MG63 (cell line): ENCODE measurements at places on chromosomes 3 and 15. TPM values are rescaled to one million over a fixed set of nuclear protein-coding genes. Genes with fewer than 3 reads are reported as not detected.
A peak's percentile ranks its signal among the peaks of the same experiment; 100 is the strongest.

DNA sequence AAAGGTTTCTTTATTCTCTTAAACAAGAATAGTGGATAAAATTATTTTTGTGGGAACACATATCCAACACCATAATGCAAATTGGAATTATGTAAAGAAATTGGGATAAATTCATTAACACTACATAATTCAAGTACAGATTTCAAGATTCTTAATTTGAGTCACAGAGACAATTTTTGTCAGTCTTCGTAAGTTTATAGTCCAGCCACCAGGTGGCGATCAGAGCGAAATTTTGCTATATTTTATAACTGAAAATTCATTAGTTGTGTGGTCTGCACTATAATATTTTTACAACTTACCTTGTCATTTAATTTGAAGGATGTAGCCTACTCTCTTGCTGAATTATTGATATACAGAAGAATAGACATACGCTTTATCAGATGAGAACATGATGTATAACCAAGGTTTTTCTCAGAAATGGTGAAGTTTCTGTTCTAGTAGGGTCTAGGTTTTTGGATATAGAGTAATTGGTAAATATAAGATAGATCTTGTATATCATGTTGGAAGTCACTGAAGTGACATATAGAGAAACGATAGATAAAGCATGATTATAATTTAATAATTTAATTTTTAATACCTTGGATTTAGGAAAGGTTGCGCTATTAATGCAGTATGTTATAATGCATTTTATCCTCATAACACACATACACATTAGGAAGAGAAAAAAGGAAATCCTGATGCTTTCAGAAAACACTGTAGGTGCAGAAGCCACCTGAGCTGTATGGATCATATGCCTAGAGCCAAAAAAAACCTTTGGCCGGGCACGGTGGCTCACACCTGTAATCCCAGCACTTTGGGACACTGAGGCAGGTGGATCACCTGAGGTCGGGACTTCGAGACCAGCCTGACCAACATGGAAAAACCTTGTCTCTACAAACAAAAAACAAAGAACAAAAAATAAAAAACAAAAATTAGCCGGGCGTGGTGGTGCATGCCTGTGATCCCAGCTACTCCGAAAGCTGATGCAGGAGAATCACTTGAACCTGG is 31.7 kb downstream of the PLSCR4 start:
- DNase-seq: peak; percentile 13

Gene SLC6A11
- total RNA-seq: 0.94 and 0.95 TPM in 2 replicates

GRCh38 chr3:183477801-183478456 is 49.5 kb upstream of the MCF2L2 start:
- DNase-seq: no peak

- no peak for DNase-seq
Observed at GRCh38 chr3:197508051-197508451, 47.7 kb downstream of the BDH1 start.

DNA sequence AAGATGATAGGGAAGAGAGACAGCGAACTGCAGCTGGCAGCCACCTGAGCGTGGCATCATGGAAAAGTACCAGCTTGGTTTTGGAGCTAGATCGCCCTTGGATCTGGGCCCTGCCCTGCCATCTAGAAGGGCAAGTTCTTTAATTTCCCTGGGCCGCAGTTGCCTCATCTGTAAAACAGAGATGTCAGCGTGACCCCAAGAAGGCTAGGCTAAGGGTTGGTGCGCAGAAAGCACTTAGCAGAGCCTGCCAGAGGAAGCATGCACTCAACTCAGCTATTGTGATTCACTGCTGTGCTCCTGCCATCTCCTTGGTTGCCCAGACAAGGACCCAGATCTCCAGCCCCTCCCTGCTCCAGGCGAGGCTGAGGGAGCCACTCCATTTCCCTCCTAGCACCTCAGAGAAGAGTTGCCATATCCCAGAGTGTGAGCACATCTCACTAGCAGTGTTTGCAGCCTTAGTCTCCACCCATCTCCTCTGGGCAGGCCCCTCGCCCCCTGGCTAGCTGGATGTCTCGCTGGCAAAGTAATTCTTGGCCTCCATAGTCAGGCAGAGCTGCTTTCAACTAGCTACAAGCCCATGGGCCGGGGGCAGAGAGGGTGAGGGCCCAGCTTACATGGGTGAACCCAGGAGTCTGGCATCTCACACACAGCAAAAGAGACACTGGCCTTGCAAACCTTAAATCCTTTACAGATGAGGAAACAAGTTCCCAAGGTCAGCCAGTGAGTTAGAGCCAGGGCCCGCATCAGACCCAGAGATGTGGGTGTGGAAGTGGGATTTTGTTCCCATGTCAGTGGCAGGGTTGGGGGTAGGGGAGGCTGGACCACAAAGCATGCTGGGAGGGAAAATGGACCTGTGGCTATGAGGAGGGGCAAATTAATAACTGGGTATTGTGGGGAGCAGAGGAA is 280.7 kb upstream of the TLE3 start:
- peak; percentile 38 for DNase-seq

Gene FYTTD1
- 75.2 and 77.8 TPM in 2 replicates for total RNA-seq

DNA sequence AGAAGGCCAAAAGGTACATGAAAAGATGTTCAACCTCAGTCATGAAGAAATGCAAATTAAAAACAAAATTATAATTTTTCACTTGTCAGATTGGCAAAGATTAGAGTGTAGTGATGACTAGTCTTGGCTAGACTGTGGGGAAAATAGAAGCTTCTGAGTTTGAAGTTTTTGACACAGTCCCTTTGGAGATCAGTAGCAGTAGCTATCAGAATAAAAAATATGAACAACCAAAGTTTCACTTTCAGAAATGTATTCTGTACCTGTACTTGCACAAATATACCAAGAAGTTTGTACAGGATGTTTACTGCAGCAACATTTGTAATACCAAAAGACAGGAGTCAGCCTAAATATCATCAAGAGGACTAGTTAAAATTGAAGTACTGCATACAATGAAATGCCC is 14.1 kb downstream of the ATP2C1 start:
- no peak for DNase-seq

- no peak for DNase-seq
Observed at GRCh38 chr3:158447408-158447807, 123.6 kb upstream of the MLF1 start.

DNA sequence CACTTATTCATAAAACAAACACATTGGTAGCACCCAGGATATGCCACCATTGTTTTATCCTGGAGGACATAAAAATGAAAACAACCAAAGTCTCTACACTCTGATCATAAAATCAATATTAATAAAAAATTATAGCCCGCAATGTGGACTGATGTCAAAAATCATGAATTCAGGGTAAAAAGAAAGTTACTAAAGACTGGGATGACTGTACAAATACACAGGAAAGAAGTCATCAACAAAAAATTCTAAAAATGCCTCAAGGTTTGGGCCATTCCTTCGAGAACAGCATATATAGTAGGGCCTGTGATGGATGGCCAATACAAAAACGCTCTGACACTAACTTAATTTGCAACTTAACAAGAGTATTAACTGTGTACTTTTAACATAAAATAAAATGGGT is 76.8 kb downstream of the THBS1 start:
- DNase-seq: no peak

GRCh38 chr15:96355568-96356187 is 25.2 kb downstream of the NR2F2 start:
- DNase-seq: no peak

- DNase-seq: no peak
Observed at GRCh38 chr3:61226166-61226686, 25.0 kb downstream of the FHIT start.

- no peak for DNase-seq
Observed at GRCh38 chr3:119825820-119826219, 43.9 kb downstream of the NR1I2 start.

DNA sequence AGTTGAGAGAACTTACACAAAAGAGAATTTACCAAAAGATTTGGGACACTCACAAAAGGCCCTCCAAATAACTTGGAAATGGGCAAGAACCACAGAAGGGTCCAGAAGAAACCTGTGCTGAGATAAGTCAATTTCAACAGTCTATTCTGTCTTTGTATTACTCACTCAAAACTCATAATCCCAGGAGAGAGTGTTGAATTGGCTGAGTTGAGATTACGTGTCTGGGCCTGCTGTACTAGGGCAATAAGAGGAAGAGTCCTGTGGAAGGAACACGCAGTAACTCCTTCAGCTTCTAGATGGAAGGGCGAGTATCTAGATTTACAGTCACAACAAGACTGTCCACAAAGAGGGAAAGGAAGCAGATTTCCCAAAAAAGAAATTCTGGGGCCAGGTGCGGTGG is 42.5 kb upstream of the DYNC1LI1 start:
- DNase-seq: no peak

DNA sequence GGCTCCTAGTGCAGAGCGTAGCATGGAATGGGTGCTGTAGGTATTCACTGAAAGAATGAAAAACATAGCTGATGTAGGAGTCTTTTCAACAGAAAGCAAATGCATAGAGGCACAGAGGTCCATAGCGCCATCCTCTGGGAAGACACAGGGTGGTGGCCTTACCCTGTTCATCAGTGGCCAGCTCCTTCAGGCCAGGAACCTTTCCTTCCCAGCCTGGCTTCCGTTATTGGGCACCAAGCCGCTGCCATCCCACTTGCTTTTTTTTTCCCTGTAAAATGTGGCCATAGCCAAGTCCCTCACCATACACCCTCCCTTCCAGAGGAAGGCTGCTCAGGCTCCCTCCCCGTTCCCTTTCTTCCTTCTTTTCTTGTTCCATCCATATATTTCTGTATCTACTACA is 118.1 kb downstream of the ZNF621 start:
- no peak for DNase-seq

Gene KNL1
- total RNA-seq: 16.1 and 1,870 TPM in 2 replicates

DNA sequence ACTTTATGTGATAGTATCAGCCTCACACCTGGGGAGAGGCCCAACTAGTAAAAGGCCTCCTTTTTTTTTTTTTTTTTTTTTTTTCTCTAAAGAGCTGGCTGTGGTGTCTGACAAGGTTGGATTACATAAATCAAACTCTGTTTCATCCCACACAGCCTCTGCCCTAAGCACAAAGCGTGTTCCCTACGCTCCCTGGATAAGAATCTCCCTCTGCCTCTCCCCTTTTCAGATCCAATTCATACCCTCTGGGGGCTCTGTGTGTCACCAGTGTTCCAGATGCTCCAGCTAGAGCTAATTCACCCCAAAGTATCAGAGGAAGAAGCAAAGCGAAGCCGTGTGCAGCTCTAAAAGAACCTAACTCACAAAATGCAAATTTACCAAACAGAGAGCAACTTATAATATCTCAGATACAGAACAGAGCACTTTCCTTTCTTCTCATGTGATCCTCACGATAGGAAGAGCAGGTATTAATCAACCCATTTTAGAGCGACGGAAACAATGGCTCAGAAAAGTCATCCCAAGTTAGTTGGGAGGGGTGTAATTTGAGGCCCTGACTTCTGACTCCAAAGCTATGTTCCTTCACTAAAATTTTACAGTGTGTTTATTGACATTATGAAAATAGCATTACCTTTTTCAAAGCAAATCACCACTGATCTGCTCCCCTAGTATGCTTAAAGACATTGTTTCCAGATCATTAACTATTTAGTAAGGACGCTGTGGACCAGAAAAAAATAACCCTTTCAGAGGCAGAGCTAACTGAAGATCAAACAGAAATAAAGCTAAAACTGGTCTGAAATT is 12.4 kb downstream of the BMF start:
- DNase-seq: no peak

Gene MYRIP
- 1.9 and 2.6 TPM in 2 replicates for total RNA-seq

Gene EIF2B5
- total RNA-seq: 41.7 and 50.5 TPM in 2 replicates

Gene ZCWPW2
- not detected in 2 replicates for total RNA-seq

Gene PPP1R14D
- total RNA-seq: not detected in 2 replicates

DNA sequence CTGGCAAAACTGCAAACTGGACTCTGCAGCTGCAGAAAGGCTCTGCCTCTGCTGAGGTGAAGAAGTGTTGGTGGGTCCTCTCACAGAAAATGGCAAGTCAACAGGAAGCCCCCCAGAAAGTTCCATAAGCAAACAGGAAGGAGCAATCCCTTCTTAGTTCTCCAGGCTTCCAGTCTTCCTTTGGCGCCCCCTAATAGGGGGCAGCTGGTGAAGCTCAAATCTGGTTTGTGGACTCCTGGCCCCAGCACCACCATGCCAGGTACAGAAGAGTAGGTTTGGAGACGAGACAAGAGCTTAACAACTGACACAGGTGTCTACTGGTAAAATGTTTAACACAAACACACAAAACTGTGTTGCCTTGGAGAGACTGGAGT is 35.5 kb downstream of the LEO1 start:
- no peak for DNase-seq

DNA sequence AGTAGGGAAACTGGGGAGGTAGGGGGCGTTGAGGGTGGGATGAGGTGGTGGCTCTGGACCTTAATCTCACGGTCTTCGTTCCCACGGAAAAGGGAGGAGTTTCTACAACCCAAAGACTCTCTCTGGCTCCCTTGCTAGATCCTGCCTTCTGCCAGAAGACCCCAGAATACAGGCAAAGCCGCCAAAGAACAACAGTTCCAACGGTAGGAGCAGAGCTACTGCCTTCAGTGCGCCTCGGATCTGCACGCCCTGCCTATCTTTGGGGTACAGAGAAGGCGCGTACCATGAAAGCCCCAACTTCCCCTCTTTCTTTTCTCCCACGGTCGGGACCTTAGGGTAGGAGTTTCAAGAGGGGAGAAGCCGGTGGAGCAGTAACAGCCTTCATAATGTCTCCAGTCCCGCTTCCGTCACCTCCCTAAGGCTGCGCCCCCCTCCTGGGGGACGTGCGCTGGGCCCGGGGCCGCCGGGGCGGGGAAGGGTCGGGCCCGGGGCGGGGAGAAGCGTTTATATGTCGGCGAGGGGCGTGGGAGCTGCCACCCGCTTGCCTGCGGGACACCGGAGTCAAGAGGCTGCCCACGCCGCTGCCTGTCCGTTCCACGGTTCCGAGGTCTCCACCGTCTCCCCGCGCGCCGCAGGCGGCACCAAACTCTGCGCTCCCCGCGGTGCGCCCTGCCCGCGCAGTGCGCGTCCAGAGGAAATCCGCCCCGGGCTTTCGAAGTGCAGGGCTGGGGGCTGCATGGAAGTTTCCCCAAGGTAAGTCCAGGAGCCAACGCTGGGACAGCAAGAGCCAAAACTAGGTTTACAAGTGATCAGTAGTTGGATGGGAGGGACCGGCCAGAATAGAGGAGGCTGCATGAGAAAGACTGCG is at the start of gene COL6A6:
COL6A6 (plus strand) TSS at position 533 of the 868 bp plus-strand sequence. CDS start 43,188 bp downstream, outside the sequence.
- DNase-seq: no peak

DNA sequence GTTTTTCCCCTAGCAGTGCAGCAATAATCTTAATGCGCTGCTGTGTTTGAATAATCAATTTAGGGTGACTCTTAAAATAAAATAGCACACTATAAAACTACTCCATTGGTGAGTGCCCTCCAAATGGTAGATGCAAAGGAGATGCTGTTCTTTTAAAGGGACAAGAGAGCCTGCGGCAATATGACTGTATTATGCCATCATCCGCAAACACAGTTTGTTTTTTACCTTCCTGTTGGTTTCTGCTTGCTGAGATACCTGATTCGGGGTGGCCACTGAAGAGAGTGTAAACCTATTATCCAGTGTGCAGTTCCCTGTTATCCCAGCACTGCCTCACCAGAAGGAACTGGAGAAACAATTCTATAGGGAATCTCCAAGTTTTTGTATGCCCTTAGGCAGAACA is 523.1 kb upstream of the TGFBR2 start:
- DNase-seq: no peak

DNA sequence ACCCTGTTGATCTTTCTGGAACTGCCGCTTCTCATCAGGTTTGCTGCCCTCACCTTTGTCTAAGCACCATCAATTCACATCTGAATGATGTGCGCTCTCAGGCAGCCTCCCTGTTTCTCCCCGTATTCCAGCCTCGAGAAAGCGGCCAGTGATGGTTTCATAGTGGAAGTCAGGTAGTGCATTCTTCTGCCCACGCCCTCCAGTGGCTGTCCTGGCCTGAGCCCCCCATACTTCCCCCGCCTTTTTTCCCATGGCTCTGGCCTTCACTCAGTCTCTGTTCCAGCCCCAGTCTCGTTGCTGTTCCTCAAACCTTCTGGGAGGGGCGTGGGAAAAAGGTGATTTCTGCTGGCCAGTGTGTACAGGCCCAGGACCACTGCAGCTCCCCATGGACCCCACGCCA is 101.3 kb downstream of the ASB7 start:
- no peak for DNase-seq
